Stimulated activated CD4-positive, alpha-beta T cell treated with anti-CD3 and anti-CD28 coated beads, Interleukin-12 subunit alpha, Interleukin-12 subunit beta, amount 100 ng/mL, for 48 hours (primary cell): ENCODE measurements at places on chromosomes 6 and 20.
A peak's percentile ranks its signal among the peaks of the same experiment; 100 is the strongest.

DNA sequence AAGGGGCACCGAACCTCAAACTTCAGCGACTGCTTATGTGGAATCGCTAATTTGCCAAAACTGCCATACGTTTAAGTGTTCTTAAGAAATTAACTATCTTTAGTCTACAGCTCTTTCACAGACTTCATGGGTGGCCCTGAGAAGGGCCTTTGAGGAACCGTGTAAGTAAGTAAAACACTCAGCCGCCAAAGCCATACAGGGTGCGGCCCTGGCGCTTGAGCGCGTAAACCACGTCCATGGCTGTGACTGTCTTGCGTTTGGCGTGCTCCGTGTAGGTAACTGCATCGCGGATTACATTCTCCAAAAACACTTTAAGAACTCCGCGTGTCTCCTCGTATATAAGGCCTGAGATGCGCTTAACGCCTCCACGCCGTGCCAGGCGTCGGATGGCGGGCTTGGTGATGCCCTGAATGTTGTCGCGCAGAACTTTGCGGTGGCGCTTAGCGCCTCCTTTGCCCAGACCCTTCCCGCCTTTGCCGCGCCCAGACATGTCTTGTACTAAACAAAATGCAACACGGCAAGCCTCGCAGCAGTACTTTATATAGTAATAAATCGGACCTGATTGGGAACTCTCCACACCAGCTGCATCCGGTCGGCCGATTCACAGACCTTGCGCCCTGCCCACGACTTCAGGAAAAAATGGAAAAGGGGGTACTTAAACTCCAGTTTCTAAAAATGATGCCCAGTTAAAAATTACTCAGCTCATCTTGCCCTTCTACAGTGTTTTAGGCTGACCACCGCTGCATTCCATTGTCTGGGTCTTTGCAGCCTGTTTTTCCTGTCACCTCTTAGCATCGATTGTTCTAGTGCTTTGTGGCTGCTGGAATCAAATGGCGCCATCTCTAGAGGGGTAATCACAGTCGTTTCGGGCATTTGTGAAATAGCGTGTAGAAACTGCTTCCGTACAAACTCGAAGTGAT lies 38.9 kb downstream of the OR2B2 start:
- peak; percentile 69 for DNase-seq

- DNase-seq: no peak
Observed at GRCh38 chr6:158761746-158762145, 57.4 kb downstream of the EZR start.

DNA sequence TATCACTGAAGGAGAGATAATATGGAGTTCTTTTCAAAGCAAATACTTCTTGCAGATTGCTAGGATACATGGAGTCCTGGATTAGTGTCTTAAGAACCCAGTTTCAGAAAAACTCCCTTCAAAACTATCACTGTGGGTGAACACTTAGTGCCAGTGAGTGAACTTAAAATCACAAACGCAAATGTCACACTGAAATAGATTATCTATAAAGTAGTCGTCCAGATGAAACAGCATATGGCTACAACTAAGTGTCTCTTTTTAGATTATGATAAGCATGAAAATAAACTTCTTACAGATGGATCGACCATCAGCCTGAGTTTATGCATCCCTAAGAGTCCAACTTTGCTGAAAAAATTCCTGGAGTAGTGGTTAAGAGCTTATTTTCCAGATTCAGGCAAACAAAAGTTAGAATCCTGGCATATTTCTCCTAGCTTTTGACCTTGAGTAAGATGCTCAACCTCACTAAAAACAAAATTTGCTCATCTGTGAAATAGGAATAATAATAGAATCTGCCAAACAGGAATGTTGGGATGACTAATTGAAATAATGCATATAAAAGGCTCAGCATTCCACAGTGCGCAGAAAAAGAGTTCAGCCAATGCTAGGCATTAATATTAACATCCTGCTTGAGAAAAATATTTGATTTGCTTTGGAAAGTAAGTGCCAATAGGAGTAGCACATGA lies 70.4 kb downstream of the DOK5 start:
- no peak for DNase-seq

- DNase-seq: no peak
Observed at GRCh38 chr6:1538369-1538768, 71.3 kb upstream of the FOXC1 start.

DNA sequence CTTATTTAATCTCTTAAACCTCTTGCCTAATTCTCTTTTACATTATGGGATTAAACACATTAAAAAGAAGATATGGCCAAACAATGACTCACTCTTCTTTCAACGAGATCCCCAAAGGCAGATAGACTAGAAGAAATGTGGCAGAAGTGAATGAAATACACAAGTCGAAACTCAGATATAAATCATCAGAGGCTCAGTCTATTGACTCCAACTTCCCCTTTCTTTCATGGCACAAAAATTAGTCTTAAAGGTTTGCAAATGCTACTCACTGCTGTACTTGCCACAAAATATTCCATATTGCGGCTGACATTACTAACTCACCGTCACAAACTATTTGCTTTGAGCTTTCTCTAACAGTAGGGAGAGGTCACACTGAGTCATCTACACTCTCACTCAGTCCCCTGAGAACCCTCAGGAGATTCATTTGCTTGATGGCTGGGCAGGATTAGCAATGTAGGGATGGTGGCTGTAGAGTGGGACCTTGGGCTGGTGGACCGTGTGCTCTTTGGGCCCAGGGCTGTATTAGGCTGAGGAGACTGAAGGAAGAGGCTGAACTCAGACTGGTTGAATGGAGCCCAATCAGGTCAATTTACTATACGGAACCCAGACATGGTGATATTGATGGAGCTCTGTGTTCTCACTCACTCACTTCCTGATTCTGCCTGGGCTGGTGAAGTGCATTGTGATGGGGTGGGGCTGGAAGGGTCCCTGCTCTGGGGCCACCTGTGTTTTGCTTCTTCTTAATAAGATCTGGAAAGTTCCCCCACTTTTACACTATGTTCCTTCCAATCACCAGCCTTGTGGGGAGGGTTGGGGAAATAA lies 42.8 kb upstream of the UBR2 start:
- peak; percentile 5 for DNase-seq

GRCh38 chr6:160756871-160757270 lies 54.8 kb downstream of the PLG start:
- DNase-seq: no peak

DNA sequence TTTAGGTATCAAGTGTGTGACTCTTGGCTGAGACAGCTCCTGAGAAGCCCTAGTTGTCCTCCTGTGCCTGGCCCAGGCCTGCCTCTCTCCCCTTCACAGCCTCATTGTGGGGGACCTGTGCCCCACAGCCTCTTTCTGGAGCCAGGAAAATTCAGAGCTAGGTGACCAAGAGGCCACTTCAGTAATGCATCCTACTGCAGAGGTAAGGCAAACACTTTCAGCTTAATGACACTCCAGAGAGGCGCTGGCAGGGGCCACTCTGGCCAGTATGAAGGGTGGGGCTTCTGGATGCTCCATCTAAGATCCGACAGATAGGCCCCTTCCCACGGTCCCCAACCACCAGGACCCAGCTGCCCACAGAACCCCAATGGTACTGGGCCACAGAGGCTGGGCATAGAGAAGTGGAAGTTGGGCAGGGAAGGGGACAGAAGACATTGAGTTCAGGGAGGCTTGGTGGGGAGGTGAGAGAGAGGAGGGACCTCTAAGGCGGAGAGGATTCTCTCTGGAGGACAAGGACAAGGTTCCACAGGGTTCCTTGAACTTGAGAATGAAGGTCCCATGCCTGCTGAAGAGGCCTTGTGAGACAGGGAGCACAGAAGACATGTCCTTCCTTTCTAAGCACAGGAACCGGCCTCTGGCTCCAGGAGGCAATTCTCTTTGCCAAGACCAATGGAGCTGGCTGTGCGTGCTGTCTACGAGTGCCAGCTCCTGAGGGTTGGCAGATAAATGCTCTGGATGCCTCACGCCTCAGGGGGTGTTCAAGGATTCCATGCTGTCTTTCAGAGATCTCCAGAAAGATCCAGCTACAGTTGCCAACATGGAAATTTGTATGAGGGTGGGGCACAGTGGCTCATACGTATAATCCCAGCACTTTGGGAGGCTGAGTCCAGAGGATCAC lies 46.4 kb upstream of the TGM2 start:
- no peak for DNase-seq

- DNase-seq: no peak
Observed at GRCh38 chr6:42017021-42017643, 33.2 kb upstream of the TAF8 start.

DNA sequence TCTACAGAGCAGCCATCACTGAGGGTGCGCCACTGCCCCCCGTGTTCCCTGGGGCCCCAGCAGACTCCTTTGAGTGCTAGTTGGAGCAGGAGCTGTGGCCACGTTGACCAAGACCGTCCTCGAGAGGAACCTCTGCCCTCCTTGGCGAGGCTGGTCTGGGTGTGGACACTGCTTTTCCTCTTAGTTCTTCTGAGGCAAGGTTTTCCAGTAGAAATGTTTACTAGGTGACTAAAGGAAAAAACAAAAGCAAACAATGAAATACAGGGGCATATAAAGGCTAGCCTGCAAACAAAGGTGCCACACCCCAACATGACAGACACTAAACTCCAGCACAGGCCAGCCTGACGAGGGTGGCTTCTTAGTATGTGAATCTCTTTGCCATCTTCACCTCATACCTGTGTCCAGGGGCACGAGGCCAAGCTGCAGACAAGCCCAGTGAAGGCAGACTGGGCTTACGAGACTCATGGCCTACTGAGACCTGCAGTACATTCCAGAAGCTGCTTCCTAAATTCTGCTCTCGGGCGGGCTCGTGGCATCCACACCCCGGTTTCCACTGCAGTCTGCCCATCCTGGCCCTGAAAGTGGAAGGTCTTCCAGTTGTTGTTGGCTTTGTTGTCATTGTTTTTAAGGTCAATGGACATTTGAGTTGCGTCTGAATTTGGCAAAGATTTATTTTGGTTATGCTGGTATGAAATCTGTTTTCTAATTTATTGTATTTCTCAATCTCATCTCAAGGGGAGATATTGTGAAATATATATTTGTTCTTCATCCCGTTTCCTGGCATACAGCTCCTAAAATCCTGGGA lies 39.2 kb downstream of the FAM50B start:
- DNase-seq: no peak

GRCh38 chr20:23243791-23244155 lies 106.8 kb upstream of the NXT1 start:
- no peak for DNase-seq

DNA sequence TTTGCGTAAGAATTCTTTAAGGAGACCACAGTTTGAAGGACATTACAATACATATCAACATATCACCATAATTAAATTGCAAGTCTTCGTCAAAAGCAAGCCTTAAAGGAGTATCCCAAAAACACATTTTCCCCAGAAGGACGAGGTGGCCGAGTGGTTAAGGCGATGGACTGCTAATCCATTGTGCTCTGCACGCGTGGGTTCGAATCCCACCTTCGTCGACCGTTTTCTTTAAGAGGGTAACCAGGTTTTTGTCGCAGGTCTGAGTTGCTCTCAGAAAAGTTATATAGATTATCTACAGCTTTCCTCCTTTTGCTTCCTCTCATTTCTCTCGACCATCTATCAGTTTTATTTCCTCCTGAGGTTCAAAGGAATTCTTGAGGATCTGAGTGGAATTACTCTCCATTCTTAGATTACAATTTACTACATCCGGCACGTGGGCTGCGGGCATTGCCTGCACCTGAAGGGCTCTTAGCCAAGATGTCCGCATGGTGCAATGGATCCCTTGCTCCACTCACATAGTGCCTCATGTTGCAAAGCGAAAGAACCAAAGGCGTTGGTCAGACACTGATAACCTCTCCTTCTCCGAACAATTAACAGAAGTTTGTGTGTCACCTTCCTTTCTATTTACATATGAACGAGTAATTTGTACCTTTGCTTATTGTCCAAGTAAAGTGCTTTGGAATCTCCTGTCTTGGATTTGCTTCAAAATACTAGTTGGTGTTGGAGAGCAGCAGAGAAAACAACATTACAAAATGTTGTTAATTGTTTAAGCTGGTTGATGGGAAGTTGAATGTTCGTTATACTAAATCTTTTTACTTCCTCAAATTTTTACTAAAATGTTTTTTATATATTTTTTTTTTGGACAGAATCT lies 14.0 kb downstream of the POM121L2 start:
- peak; percentile 26 for DNase-seq

- no peak for DNase-seq
Observed at GRCh38 chr20:47551222-47551621, 49.5 kb downstream of the NCOA3 start.

DNA sequence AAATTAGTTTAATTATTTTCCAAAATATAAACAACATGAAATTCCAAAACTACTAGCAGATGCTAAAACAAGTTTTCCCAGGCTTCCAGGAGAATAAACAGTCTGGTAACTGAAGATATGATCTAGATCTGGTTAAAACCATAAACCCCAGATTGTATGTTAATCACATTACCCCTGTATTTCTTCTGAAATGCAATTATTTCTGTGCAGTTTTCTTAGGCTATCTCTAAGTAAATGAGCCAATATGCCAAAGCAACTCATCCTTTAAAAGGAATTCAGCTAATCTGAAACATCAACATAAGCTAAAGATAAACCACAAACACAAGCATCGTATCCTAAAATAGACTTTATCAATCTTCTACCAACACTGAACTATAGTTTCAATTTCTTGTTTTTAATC lies 44.6 kb upstream of the SENP6 start:
- no peak for DNase-seq

DNA sequence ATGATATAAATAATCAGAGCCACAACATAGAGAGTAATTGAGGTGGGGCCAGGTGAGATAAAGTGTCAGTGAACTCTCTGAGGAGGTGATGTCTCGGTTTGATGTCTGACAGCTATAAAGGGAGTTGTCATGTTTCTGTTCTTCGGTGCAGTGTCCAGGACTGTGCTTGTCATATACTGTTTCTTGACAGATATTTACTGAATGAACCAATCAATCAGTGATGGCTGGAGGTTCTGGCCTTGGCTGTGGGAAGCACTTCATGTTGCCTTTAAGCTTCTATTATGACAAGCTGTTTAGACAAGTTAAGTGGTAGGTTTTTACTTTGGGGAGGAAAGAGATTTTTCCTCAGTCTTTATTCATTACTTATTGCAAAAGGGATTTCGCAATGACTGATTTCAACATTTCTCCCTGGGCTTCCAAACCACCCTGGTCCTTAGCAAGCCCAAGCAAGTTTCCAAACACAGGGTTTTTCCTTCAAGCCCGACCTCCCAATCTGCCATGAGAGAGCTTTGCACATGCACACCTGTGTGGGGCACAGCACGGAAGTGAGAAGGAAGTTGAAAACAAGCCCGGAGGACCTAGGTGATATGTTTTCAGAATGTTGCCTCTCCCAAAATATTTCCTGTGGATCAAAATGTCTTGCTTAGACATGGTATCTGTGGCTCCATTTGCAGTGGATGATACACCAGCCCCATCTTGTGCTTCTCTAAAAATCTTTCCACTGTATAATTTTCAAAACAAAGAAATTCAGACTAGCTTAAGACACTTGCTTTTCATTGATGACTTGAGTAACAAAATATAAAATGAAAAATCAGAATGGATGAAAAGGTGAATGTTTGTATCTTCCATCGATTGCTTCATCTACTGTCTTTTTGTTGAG lies 567.3 kb upstream of the BTBD3 start:
- DNase-seq: no peak

DNA sequence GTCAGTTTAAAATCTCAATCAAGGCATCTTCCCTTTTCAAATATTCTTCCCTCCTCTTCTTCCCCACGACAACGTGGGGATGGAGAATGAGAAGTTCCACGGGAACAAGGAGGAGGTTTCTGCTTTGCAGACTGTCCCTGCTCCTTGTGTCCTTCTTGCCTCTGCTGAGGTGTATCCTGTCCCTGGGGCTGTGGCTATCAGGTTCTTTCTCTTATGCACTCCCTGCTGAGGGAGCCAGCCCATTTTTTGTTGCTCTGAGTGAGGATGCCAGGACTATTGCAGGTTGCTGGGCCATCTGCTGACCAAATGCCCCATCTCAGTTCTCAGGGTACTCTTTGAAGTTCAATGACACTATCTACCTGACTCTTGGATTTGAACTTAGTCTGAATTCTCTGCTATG lies 533.6 kb downstream of the RNF144B start:
- no peak for DNase-seq

GRCh38 chr20:34945315-34946077 lies 10.1 kb downstream of the GSS start:
- DNase-seq: no peak
